ENCODE measurements at places on chromosomes 4 and X.

DNA sequence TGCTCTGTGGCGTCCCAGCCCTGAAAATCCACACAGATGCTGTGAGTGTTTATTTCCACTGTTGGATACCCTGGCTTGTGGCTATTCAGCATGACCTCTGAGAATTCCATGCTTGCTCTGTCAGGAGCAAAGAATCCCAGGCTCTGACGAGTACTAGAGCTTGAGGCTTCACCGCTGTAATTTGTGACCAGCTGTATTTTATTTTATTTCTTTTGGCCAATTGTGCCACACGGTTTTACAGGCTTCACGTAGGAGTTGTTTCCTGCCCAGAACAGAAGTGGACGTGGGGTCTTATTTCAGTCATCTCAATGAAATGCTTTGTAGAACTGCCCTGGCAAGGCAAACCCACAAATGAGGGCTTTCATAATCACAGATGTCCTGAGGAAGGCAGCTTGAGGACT is 69.4 kb upstream of the CLDN34 start:
- no peak for DNase-seq

DNA sequence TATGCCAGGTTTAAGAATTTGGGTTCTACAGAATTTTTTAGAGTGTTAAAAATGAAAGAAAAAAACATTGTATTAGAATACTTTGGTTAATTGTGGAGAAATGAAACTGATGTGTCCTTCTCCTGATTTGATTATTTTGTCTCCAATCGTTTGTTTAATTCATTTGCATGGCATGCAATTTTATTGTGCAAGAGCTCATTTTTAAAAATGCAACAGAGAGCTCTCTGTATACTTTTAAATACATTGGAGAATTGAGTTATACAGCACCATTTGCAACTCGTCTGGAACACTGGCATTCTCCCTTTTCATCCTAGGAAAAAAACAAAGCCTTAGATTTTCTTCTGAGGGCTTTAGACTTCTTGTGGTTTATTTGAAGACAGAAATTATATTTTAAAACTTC is 689 bp downstream of the EXOC1L start:
- DNase-seq: no peak

- DNase-seq: no peak
Observed at GRCh38 chrX:76987381-76987780, 459.8 kb upstream of the FGF16 start.

DNA sequence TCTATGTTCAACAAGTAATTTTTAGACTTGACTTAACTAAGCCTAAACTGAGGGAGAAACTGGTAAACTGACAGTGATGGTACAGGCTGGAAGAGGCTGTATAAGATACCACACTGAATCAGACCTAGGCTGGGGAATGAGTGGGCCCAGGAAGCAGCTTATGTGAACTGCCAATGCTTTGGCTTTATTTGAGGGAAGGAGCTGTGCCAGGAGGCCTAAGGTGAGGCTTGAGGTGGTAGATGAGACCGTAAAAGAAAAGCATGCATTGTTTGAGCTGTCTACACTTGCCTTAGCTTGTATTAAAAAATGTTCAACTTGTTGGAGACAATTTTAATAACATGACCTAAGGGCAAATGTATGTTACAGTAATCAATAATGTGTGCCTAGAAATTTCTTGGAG is 96.2 kb downstream of the RS1 start:
- no peak for DNase-seq

GRCh38 chrX:72299891-72300630 is 5.7 kb downstream of the CITED1 start:
- DNase-seq: no peak

GRCh38 chrX:154458116-154458953 is at the start of gene PLXNA3:
Gene PLXNA3 (plus strand): TSS chrX:154458281. CDS start chrX:154460184, 1,903 bp downstream.
- peak; percentile 79 for DNase-seq

DNA sequence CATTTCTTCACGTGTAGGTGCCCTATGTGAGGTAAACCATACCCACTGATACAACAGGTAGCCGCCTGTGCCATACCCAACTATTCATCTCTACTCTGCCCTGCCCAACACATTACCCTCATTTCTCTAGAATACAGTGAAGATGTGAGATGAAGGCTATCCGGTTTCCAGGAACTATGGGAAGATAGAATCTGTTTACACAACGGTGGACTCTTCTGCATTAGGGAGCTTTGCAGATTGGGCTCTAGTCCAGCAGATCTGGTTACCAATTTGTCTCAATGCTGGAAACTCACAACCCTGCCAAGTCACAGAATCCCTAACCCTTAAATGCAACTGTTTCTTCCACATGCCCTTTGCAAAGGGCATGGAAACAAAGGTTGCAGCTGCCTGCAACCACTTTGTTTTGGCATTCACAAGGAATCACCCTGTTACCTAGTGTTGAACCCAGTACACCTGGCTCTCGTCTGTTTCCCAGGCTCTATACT is 6.4 kb upstream of the SLAIN2 start:
- no peak for DNase-seq

- no peak for DNase-seq
Observed at GRCh38 chrX:79195027-79195426, 50.5 kb downstream of the GPR174 start.

DNA sequence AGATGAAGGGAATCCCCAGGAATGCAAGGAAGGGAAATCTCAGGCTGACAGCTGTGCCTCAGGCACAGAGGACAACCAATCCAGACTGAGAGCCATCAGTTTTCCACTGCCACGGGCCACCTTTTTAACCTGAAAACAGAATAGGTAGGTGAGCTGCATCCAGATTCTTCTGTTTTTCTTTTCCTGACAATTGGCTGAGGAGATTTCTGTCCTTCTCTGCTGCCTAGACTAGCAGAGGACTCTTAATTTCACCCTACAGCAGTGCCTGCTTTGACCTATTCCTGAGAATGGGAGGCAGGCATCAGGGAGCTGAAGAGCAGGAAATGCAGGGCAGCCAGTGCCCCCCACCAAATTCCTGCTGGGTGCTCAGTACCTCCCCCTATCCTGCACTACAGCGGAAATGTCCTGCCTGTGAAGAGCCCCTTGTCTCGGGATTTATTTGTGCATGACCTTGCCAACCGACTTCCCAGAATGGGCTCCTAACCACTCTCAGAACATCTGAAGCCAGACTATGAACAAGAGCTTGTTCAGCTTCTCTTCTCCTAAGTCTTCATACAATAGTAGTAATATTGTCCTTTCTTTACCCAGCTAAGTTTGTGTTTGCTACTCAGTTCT is 65.1 kb downstream of the CASK start:
- no peak for DNase-seq

DNA sequence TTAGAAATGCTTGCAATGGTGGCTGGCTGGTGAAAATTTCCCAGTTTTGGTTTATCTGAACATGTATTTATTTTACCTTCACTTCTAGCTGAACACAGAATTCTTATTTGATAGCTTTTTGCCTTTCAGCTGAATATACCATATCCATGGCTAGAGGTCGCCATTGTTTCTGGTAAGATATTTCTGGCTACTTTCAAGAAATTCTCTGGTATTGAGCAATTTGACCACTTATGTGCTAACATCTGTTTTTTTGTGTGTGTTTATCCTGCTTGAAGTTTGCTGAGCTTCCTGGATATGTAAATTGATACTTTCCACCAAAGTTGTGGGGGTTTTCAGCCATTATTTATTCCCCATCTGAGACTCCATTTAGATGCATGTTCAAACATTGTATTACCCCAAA is 75.4 kb downstream of the FBXW7 start:
- DNase-seq: no peak

DNA sequence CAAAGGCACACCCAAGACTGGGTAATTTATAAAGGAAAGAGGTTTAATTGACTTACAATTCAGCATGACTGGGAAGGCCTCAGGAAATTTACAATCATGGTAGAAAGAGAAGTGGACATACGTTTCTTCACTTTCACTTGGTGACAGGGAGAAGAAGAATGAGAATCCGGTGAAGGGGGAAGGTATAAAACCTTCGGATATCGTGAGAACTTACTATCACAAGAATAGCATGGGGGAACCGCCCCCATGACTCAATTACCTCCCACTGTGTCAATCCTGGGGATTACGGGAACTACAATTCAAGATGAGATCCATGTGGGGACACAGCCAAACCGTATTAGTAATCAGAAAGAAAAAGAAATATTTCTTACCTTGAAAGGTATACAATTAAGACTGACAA is 782.9 kb upstream of the HS3ST1 start:
- no peak for DNase-seq

DNA sequence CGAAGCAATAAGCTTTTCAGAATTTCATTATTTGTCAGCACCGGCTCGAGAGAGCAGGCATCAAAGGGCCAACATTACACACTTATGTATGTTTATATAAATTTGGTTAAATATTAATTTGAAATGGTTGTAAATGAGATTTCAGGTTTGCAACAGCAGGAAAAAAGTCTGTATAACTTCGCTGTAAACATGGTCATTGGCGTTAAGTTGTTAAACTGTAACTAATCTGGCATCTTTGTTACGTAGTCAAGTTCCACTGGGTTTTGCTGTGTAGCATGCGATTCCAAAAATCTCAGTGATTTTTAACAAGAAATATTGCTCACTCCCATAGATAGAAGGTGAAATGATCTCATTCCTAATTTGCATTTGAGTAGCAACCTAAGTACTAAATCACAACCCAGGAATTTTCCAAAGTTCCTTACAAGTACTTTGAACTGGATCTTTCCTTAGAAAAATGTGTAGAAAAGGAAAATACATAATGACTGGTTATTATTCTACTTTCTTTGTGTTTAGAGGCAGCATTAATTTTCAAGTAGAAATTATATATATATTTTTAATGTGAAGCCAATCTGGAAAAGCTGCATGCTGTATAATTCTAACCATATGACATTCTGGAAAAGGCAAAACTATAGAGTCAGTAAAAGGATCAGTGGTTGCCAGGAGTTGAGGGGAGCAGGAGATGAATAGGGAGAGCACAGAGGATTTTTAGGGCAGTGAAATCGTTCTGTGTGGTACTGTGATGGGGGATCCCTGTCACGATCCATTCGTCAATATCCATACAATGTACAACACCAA is 222.1 kb downstream of the CBR4 start:
- no peak for DNase-seq

DNA sequence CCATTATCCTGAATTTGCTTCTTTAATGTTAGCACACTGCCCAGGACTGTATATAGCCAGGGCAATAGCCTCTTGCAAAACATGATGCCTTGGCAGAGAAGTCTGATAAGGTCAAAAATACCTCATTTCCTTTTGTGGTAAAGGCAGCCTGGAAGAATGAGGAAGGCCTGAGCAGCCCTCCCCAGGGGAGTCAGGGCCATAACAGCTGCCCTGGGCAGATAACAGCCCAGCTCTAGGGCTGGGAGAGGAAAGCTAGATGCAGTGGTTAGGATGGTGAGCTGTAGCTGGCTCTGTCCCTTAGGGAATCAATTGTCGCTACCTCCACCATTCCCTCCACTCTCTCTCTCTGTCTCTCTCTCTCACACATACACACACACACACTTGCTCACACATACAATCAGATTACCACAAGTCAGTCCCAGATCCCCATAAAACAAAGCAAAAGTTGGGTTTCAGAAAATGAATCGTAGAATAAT is 29.2 kb downstream of the EFHC2 start:
- DNase-seq: no peak

- DNase-seq: no peak
Observed at GRCh38 chr4:139749835-139750498, 84.3 kb downstream of the MGST2 start.

GRCh38 chrX:47797084-47797483 is 39.6 kb upstream of the ZNF81 start:
- no peak for DNase-seq

DNA sequence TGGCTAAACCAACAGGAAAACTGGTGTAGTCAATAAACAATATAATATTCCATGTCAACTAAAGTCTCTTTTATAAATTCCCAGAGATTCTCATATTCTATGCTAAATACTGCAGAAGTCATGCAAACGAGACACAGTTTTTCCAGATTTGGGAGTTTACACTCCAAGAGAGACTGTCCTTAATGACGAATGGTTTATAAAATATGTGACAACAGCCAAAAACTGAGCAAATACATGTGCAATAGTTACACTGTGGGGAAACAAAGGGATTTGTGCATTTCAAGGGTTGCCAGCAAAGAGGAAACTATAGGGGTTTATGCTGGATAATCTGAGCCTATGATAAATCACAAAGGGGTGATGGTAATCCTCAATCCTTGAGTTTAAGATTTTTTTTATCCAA is 75.7 kb downstream of the GPC4 start:
- no peak for DNase-seq

GRCh38 chr4:23105759-23106370 is 413.1 kb downstream of the GBA3 start:
- DNase-seq: no peak

- DNase-seq: no peak
Observed at GRCh38 chr4:169407217-169407845, 136.6 kb upstream of the SH3RF1 start.

- DNase-seq: no peak
Observed at GRCh38 chr4:143337600-143338287, 1.1 kb downstream of the GAB1 start.

DNA sequence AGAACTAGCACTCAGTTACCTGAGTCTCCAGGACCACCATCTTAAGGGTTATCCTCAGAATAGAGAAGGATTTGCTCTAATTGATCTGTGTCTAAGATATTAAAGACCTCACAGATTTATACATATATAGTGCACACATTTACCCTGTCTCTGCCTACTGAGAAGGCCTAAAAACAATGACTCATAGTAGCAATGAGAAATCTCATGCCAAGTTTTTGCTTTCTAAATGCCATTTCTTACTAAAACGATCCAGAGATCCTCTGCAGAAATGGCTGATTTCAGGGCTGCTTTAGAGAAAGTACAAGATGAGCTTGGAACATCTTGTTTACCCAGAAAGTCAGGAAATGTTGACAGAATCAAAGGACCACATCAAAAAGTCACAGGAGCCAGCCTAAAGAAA is 79.1 kb upstream of the INPP4B start:
- no peak for DNase-seq

DNA sequence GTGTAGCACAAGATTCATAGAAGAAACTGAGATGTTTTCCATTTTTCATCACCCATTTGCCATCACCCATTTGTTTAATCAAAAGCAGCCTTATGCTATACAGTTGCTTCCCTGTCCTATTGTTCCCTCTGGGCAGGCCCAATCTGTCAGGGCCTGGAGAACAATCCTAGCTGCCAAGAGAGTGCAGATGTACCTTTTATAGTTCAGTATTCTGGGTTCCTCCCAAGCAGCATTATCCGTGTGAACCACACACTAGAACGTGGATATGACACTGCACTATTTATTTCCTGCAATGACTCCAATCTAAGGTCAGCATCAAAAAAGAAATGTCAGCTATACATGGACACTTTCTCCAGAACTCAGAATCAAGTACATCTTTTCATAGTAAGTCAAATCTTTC is 269.0 kb downstream of the ADGRA3 start:
- no peak for DNase-seq

GRCh38 chrX:10728806-10729389 is 108.5 kb upstream of the MID1 start:
- no peak for DNase-seq

All from natural killer cell treated with Interleukin-12 subunit alpha and Interleukin-12 subunit beta and Interleukin-15 and Interleukin-18, amount 100 ng/mL, for 72 hours (primary cell).